ENCODE measurements at places on chromosomes 11 and 22.

DNA sequence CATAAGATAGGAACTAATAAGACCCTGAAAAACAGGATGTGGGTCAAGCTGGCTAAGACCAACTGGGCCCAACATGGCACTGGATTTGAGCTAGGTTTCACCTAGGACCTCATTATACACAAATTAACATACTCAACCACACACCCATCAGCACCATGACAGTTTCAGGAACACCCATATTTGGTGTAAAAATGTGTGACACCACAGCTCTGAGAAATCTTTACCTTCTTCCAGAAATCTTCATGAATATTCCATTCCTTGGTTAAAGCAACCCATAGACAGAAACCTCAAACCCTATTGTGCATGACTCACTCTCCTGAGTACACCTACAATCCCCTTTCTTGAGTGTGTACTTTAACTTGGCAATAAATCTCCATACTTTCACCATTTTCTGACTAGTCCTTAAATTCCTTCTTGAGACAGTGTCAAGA lies 378.8 kb downstream of the DYNC2H1 start:
- no peak overlapping the region for H3K27ac ChIP-seq
- DNase-seq: no peak
- no peak overlapping the region for H3K4me3 ChIP-seq
- no peaks in the 10 kb centered on the region for H3K36me3 ChIP-seq
- peaks cover 11% of the 10 kb centered on the region for H3K4me1 ChIP-seq

DNA sequence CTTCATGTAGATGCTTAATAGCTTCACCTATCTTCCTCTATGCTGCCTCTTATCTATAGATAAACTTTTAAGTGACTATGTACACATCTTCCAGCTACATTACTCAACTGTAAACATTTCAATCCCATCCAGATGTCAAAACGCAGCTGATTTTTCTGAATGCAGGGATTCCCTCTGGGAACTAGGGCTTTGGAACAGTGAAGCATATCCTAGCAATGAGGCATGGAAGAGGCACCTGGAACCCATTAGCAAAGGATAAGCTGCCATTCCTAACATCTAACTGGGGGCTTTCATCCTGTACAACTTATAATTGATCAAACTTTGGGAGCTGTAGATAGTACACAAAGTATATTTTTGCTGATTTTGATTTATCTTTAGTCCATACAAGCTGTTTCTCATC lies 40.8 kb upstream of the OPCML start:
- H3K4me1 ChIP-seq: no peaks in the 10 kb centered on the region
- no peak for DNase-seq

GRCh38 chr22:19801340-19802000 lies 40.9 kb downstream of the TBX1 start:
- no peak for DNase-seq
- no peak overlapping the region for H3K4me3 ChIP-seq
- H3K36me3 ChIP-seq: peaks cover 3% of the 10 kb centered on the region
- peaks cover 8% of the 10 kb centered on the region for H3K4me1 ChIP-seq

- H3K27ac ChIP-seq: no peak overlapping the region
- peaks cover 14% of the 10 kb centered on the region for H3K4me1 ChIP-seq
- peaks cover 95% of the 10 kb centered on the region for H3K27me3 ChIP-seq
- H3K36me3 ChIP-seq: no peaks in the 10 kb centered on the region
Observed at GRCh38 chr11:114058871-114059277, 637 bp upstream of the ZBTB16 start.

DNA sequence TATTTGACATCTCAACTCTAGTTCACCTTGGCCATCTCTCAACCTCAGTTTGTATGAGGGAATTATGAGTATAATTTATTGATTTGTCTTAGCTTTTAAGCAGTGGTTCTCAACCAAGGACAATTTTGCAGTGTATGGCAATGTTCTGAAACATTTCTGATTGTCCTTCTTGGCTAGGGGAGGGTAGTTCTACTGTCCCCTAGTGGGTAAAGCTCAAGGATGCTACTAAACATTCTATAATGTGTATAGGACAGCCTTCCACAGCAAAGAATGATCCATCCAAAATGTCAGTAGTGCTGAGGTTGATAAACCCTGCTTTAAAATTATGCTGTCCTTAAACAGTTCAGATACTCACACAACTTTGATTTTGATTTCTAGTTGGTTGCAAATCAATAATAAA lies 78.1 kb upstream of the ALKBH3 start:
- peaks cover 38% of the 10 kb centered on the region for H3K36me3 ChIP-seq
- H3K27ac ChIP-seq: no peak overlapping the region
- H3K4me3 ChIP-seq: no peak overlapping the region
- DNase-seq: no peak
- H3K27me3 ChIP-seq: no peaks in the 10 kb centered on the region
- H3K4me1 ChIP-seq: no peaks in the 10 kb centered on the region

DNA sequence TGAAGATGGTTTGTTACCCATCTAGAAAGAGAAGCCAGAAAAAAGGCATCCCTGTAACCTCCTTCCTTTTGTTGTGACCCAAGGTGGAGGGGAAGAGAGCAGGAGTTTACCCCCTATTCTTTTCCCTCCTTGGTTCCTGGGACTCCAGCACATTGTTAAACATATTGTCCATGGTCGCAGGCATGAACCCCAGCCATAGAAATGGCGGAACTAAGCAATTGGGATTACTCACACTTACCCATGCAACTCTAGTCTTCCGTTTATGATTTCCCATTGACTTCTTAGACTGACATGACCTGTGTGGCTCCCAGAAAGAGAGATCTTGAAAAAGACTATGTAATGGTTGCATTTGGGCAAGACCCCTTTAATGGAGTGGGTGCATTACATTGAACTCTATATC lies 45.4 kb downstream of the OR4C46 start:
- DNase-seq: no peak
- H3K4me3 ChIP-seq: no peak overlapping the region
- H3K27me3 ChIP-seq: no peaks in the 10 kb centered on the region
- no peaks in the 10 kb centered on the region for H3K4me1 ChIP-seq

DNA sequence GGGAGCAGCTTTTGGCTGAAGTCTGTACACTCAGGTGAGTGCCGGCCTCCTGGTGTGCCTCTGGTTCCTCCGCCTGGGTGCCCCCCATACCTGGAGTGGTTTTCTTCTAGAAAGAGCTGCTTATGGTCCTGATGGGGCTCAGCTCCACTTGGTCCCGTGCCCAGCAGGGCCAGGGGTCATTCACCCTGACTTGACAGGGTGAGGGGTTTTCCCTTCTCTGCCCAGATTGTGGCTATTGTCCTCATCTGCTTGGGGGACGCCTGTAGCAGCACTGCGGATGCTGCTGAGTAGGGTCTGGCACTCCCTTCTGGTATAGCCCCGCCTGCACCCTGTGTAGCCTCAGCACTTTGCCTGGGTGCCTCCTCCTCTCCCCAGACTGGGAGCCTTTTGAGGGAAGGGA lies 8.2 kb downstream of the OMP start:
- no peaks in the 10 kb centered on the region for H3K36me3 ChIP-seq
- no peak for DNase-seq
- H3K4me3 ChIP-seq: no peak overlapping the region
- no peaks in the 10 kb centered on the region for H3K27me3 ChIP-seq
- H3K4me1 ChIP-seq: peaks cover 20% of the 10 kb centered on the region

- H3K27ac ChIP-seq: peak overlapping the region; percentile 99
- peaks cover 22% of the 10 kb centered on the region for H3K4me1 ChIP-seq
- no peak for DNase-seq
- H3K36me3 ChIP-seq: peaks cover 18% of the 10 kb centered on the region
- no peaks in the 10 kb centered on the region for H3K27me3 ChIP-seq
Observed at GRCh38 chr11:119019996-119020395, 1.4 kb downstream of the TRAPPC4 start.

GRCh38 chr11:6601041-6601461 lies 2.4 kb downstream of the RRP8 start:
- H3K27me3 ChIP-seq: no peaks in the 10 kb centered on the region
- peak; percentile 29 for DNase-seq
- peaks cover 8% of the 10 kb centered on the region for H3K36me3 ChIP-seq
- H3K27ac ChIP-seq: no peak overlapping the region
- H3K4me3 ChIP-seq: no peak overlapping the region
- peaks cover 2% of the 10 kb centered on the region for H3K4me1 ChIP-seq

- H3K27ac ChIP-seq: peak overlapping the region; percentile 94
- no peak for DNase-seq
- peaks cover 2% of the 10 kb centered on the region for H3K36me3 ChIP-seq
- no peaks in the 10 kb centered on the region for H3K27me3 ChIP-seq
Observed at GRCh38 chr11:100686476-100687053, 523 bp upstream of the ARHGAP42 start.

DNA sequence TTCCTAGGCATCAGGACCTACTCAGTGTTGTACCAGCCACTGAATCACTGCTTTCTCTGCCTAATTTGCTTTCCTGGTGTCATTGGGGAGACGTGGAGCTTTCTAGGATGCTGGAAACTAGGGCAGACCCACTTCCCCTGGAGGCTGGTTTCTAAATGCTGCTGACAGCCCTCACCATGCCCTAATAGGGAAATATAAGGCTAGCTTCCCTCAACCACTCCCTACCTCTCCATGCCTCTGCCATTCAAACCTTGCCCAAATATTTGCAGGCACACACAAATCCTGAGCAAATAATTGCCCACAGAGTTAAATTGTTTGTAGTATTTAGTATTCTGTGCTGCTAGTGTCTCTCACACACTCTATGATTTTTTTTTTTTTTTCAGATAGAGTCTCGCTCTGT lies 310.2 kb downstream of the DDX10 start:
- no peaks in the 10 kb centered on the region for H3K4me1 ChIP-seq
- H3K4me3 ChIP-seq: no peak overlapping the region
- no peak overlapping the region for H3K27ac ChIP-seq

DNA sequence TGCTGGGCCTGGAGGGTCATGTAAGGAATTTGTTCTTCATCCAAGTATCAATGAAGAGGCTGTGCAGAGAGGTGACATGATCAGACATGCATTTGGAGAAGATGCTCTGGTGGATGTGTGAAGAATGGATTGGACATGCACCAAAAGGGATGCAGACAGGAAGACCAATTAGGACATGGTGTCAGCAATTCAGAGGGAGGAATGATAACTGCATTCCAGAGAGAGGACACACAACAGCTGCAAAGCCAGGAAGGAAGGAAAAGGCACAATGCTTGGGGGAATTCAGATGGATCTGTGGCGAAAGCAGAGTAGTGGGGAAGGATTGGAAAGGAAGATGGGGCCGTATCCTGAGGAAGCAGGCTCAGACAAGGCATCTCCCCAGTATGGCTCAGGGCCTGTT lies 5.2 kb upstream of the ARRB1 start:
- no peak for DNase-seq
- no peaks in the 10 kb centered on the region for H3K36me3 ChIP-seq
- H3K27ac ChIP-seq: no peak overlapping the region
- H3K4me3 ChIP-seq: no peak overlapping the region
- H3K4me1 ChIP-seq: peaks cover 8% of the 10 kb centered on the region
- peaks cover 4% of the 10 kb centered on the region for H3K27me3 ChIP-seq

- no peak for DNase-seq
- no peak overlapping the region for H3K4me3 ChIP-seq
- no peak overlapping the region for H3K27ac ChIP-seq
- H3K4me1 ChIP-seq: peaks cover 5% of the 10 kb centered on the region
- H3K36me3 ChIP-seq: peaks cover 9% of the 10 kb centered on the region
Observed at GRCh38 chr22:39487826-39488520, 14.1 kb upstream of the MIEF1 start.

DNA sequence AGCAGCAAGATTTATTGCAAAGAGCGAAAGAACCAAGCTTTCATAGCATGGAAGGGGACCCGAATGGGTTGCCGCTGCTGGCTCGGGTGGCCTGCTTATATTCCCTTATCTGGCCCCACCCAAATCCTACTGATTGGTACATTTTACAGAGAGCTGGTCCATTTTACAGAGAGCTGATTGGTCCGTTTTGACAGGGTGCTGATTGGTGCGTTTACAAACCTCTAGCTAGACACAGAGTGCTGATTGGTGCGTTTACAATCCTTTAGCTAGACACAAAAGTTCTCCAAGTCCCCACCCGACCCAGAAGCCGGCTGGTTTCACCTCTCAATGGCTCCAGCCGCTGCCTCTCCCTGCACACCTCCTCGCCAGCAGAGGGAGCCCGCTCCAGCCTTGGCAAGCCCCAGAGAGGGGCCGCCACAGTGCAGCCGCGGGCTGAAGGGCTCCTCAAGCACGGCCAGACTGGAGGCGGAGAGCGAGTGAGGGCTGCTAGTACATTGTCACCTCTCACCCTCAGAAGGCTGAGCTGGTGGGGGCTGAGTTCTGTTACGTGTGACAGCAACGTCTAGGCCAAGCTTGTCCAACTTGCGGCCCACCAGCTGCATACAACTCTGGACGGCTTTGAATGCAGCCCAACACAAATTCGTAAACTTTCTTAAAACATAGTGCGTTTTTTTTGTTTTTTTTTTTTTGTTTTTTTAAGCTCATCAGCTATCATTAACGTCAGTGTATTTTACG lies 8.7 kb downstream of the PTH start:
- H3K4me3 ChIP-seq: peak overlapping the region; percentile 56
- H3K27ac ChIP-seq: no peak overlapping the region
- DNase-seq: no peak

GRCh38 chr11:297051-297585 lies 2.2 kb downstream of the IFITM5 start:
- peaks cover 13% of the 10 kb centered on the region for H3K27me3 ChIP-seq
- peaks cover 7% of the 10 kb centered on the region for H3K4me1 ChIP-seq
- no peaks in the 10 kb centered on the region for H3K36me3 ChIP-seq
- no peak overlapping the region for H3K27ac ChIP-seq
- no peak overlapping the region for H3K4me3 ChIP-seq
- no peak for DNase-seq

DNA sequence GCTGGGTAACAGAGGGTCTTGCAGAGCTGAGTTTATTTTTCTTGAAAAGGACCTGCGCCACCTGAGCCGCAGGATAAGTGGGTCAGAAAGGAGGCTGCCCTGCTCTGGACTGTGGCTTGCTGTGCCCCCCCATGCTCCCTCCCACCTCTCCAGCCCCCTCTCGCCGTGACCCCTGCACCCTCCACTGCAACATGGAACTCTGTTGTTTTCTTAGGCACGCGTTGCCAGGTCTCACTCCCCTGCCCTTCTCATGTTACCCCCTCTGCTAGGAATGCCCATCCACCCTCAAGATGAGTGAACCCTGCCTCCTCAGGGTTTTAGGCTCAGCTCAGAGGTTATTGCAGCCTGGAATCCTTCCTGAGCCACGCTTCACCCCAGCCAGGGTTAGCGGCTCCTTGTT lies 10.8 kb downstream of the ETS1 start:
- H3K36me3 ChIP-seq: no peaks in the 10 kb centered on the region
- no peak overlapping the region for H3K27ac ChIP-seq
- DNase-seq: no peak
- H3K4me1 ChIP-seq: peaks cover 8% of the 10 kb centered on the region
- no peak overlapping the region for H3K4me3 ChIP-seq

DNA sequence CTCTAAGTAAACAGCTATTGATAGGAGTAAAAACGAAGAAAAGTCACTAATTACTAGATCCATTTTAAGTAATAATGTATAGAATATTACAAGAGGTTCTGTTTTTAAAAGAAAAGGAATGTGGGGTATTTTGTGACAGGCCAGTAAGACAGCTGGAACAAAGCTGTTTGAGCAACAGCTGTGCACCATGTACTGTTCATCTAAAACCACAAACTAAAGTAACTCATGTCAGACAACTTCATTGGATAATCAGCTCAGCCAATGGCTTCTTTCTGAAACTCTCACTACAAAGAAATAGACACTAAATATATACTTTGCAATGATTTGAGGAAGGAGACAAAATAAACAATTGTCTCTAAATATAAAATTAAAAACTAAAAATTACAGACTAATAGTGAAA lies 16.1 kb downstream of the RRAS2 start:
- H3K27me3 ChIP-seq: no peaks in the 10 kb centered on the region
- no peak for DNase-seq
- H3K27ac ChIP-seq: no peak overlapping the region

Data from mesothelial cell of epicardium (in vitro differentiated cells).